ENCODE measurements at places on chromosomes 16 and 17.

DNA sequence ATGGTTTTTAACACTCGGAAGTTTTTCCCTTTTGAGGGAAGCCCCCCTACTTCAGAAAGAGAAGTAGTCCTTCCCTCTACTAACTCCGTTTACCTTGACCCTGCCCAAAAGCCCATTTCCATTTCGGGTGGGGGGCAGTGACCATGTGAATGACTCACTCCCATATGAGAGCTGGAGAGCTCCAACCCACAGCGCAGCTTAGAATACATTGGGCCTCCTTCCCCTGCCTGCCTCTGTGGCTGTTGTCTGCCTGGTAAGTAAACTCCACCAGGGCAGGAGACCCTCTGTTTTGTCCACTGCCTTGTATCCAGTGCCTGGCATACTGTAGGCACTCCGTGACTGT lies 985 bp downstream of the SGSM2 start:
- no peak for DNase-seq

DNA sequence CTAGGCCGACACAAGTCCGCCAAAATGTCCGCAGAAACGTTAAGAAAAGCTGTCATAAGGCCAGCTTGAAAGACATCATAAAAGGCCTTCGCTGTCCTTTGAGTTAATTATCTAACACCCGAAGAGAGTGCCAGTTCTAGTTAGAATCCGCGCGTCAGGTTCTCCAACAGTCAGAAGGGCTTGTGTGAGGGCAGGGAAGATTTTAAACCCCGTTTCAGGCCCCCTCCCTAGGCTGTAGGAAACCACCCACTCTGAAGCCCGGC lies 729 bp upstream of the CLTC start:
- no peak for DNase-seq

DNA sequence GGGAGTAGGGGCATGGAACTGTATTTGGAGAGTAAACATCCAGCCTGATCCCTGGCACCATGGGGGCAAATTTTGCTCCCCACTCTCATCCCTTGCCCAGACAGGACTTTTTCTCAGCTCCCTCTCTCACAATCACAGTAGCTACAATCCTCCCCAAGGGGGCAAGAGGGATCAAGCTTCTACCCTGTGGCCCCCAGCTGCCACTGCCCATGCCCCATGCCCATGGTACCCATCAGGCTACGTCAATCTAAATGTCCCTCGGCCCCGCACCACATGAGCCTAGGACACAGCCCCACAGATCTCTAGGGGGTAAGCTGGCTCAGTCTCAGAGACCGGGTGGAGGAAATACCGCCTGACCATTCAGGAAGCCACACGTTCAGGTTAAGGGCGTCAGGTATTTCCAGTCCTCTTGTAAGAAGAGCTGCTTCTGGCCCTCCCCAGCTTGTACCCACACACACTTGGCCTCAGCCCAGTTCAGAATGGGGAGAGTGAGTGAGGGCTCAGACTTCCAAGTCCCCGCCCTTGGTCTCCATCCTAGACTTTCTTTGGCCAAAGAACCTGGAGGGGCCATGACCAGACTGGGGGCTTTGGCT lies 1.8 kb downstream of the CACNB1 start:
- no peak for DNase-seq

DNA sequence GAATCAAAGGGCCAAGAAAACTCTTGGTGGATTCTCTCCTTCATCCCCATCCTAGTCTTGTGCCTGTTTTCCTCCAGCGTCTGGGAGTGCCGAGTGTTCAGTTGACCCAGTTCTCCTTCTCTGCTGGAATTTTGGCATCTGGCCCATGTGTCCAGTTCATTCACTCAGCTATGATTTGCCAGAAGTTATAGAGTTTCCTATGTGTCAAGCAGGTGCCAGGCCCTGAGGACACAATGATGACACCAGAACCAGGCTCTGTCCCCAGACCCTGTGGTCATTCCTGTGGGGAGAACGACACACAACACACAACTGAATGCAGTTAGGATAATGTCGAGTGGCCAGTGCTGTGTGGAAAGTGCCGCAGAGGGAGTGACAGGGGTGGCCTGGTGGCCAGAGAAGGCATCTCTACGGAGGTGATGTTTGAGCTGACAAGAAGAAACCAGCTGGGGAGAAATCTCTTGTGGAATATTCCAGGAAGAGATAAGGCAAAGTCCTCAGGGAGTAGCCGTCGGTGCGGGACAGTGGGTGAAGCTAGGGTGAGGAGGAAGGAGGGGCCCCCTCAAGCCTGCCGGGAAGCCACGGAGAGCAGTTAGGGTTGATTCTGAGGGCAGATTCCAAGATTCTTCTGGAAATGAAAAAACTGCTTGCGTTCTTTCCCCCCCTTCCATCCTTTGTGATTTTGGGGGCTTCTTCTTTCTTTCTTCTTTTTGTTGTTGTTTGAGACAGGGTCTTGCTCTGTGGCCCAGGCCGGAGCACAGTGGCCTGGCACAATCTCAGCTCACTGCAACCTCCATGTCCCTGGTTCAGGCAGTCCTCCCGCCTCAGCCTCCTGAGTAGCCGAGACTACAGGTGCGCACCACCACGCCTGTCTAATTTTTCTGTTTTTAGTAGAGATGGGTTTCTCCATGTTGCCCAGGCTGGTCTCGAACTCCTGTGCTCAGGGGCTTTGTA lies 35.8 kb upstream of the IL34 start:
- no peak for DNase-seq

GRCh38 chr17:33623841-33624240 lies 330.7 kb upstream of the ASIC2 start:
- DNase-seq = no peak

GRCh38 chr16:86346034-86346433 lies 164.3 kb upstream of the FOXF1 start:
- no peak for DNase-seq

DNA sequence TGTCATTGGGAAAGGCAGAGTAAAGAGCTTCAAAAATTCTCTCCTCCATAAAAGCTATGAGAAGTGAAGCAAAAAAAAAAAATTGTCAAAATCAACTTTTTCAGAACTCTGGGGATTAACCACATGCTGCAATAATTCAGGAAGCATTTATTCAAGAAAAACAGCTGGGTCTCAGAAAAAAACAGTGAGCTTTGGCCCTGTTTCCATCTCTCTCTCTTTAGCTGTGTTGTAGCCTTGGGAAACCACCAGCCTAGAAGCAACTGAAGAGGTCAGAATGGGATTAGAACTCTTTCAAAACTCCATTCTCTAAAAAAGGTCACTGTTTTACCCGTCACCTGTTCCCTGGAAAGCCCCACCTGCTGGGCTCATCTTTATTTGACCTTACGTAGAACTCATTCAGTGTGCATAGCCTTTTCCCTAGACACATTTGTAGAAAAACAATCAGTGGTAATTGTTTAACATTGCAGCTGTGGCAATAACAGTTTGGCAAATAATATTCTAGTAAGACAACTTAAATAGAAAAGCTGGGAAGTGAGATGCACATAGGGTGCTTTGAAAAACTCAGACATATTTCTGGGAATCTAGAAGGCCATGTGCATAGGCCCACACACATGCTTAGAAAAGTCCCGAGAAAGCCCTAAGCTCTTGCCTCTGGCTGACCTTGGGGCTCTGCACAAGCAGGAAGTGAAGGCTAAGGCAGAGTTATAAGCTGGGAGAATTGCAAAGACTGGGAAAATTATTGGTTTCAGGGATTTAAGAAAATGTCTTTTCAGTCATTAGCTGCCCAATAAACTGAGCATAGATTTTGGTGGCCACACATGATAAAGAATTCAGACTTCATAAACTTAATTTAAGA lies 18.0 kb downstream of the SLC5A11 start:
- DNase-seq = no peak

DNA sequence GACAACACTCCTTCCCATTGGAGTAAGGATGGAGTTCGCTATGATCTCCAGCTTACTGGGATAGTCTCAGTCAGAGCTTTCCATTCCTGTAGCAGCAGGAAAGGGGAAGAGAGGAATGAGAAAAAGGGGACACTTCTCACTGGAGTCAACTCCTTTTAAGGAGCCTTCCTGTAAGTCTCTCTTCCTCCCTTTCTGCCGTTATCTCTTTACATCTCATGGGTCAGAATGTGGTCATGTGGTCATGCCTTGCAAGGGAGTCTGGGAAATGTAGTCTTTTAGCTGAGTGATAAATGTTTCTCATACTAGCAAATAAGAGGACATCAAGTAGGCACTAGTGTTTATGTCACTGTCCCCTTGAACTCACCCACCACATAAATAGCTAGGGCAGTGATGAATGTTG lies 227.3 kb downstream of the HAPSTR1 start:
- no peak for DNase-seq

- DNase-seq = no peak
Observed at GRCh38 chr16:70576431-70577255, 53.0 kb downstream of the SF3B3 start.

DNA sequence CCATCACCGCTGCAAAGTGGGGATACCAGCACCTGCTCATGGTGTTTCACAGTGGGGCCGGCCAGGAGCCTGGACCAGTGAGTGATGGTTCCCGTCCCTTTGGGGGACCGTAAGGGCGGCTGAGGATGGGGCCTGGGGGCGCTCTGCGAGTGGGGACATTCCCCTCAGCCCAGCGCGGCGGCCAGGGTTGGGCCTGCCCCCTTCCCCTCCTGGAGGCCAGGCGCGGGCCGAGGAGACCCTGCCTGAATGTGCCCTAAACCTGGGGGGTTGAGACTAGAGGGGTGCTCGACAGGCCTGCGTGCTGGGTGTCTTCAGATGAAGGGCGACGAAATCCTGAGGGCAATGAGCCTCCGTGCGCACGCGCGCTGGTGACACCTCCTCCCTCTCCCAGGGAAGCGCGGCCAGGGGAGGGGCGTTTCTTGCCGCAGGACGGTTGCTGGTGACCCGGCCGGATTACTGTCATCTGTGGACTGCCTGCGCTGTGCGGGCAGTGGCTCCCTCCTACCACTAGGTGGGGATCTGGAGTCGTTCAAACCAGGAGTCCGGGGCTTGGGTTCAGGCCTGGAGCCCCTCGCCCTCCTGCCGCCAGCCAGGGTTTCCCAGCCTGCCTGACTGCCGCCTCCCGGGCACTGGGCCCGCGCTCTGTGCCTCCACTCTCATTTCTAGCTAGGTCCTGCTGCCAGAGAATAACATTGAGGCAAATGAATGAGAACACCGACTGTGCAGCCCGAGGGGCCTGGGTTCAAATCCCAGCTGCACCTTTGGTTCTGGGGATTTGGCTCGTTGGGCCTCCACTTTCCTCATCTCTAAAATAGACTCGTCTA lies 17.1 kb downstream of the TBX2 start:
- peak; percentile 62 for DNase-seq

DNA sequence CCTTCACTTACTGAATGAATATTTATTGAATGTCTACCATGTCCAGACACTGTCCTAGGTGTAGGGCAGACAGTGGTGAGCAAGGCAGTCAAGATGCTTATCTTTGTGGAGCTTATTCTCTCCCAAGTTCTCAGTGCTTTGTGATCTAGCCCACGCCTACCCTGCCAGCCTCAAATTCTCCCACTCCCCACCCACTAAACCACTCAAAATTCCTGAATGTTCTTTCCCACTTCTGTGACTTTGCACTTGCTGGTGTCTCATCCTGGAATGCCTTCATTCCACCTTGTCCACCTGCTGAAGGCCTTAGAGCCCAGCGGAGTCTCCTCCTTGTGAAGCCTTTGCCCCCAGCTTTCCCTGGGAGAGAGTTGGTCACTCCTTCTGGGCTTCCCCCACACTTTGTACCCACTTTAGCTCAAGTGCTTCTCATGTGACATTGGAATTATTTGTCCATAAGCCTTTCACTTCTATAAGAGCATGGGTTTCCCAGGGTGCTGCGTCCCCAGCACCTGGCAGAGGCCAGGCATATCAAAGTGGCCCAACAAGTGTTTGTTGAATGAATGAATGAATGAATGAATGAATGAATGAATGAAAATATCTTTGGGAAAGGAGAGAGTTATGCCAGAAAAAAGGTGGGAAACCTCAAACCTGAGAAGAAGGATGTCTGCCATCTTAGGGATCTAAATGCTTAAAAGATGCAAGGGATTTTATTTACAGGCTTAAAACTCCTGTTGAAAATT lies 23.0 kb downstream of the CCDC182 start:
- DNase-seq = no peak

- DNase-seq = no peak
Observed at GRCh38 chr16:67017421-67017750, 11.6 kb upstream of the CBFB start.

Data from globus pallidus (tissue), 1 donor.